NCI-H1092 (cell line): ENCODE measurements at places on chromosomes 7 and 10.

GRCh38 chr10:32489901-32490300 lies 44.0 kb downstream of the CCDC7 start:
- no peak for DNase-seq

DNA sequence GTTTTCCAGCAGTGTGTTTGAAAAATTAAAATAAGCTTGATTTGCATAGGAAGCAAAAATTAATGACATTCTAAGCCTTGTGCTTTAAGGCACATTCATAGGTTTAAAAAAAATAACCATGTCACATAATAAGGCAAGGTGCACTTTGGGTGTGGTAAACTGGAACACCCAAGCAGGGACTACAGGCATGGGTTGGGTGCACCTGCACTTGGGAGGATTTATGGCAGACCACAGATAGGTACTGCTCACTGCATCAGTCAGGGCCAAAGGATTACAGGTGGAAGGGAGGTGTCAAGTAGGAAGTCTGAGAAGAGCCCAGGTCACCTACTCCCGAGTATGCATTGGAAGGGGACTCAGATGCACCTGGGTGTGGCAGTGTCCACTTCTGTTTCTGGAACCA lies 753.7 kb downstream of the SUGCT start:
- DNase-seq = no peak

GRCh38 chr7:83704564-83704963 lies 55.6 kb upstream of the SEMA3E start:
- no peak for DNase-seq

GRCh38 chr7:155401231-155401630 lies 56.7 kb upstream of the EN2 start:
- no peak for DNase-seq

DNA sequence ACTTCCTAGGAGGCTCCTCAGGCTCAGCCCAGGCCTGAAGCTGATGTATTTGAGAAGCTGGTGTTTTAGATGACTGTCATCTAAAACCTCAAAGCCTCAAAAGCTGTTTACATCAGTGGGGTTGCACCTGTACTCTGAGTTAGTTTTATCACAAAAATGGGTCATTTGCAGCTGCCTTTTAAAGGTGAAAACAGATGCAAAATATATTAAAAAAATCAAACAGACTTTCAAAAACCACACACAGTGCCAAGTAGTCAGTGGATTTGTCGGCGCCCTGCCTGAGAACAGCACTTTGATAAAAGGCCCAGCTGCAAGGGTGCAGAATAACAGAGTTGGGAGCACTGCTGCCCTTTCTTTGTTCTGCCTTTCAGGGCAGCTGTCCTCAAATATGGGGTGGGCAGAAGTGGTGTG lies 103.0 kb downstream of the VOPP1 start:
- DNase-seq = peak; percentile 75

DNA sequence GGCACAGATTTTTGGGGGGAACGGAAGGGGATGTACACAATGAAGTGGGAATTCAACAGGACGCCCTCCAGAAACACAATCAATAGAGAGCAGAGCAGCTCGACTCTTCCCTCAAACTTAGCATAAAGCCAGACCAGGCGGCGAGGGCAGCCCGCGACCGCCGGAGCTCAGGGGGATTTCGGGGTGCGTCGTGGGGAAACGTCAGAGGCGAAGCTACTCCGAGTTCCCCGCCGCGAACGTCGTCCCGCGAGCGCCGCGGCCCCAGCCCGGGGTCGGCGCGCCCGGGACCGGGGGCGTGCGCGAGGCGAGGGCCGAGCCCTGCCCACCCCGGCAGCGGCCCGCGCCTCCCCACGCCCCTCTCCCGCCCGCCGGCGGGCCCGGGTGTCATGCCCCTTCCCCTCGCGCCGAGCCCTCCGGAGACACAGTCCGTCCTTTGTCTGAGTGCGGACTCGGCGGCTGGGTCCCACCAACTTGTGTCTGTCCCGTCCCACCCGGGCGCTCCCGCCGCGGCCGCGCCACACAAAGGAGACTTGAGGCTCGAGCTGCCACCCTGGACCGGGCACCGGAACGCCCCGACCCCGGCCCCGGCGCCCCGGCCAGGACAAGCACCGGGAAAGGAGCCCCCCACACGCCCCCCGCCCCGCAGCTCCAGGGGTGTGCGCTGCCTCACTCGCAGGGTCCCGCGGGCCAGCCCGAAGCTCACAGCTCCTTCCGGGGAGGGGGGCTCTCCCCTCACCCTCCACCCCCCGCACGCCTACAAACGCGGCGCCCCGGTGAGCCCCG lies 634 bp downstream of the EZH2 start:
- peak; percentile 28 for DNase-seq

GRCh38 chr7:5396542-5396941 lies 27.1 kb downstream of the TNRC18 start:
- DNase-seq = no peak

DNA sequence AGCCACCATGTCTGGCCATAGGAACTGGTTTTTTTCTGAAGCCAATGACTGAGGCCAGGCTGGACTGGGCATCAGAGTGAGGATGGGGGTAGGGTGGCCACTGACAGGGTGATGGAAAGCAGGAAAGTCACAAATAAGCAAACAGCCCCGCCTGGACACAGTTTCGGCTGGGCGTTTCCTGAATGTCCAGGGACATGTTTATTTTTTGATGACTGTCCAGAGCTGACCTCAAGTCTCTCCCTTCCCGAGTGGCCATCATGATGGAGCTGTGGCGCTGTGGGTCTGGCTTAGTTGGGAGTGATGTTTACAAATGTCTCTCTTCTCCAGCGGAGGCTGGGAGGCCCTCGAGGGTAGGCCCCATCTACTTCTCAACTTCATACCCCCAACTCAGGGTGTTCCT lies 37.1 kb upstream of the COMTD1 start:
- no peak for DNase-seq

- no peak for DNase-seq
These were observed 13.7 kb downstream of the CISD1 start for GRCh38 chr10:58282615-58283014.

DNA sequence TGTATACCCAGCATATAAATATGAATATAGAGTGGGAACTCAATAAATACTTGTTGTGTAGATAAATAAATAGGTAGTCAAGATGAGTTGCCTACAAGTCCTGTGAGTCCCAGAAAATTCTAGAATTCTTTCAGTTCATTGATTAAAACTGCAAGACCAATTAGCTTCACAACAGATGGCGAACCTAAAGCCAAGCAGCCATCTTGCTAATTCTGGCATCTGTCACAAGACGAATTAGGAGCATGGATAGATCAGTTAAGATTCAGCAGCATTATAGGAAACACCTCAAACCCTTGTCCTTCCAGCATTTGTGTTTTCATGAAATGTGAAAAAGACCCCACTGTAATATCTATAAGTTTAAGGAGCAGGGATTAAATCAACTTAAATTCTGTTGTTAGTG lies 552.7 kb downstream of the MAGI2 start:
- no peak for DNase-seq

DNA sequence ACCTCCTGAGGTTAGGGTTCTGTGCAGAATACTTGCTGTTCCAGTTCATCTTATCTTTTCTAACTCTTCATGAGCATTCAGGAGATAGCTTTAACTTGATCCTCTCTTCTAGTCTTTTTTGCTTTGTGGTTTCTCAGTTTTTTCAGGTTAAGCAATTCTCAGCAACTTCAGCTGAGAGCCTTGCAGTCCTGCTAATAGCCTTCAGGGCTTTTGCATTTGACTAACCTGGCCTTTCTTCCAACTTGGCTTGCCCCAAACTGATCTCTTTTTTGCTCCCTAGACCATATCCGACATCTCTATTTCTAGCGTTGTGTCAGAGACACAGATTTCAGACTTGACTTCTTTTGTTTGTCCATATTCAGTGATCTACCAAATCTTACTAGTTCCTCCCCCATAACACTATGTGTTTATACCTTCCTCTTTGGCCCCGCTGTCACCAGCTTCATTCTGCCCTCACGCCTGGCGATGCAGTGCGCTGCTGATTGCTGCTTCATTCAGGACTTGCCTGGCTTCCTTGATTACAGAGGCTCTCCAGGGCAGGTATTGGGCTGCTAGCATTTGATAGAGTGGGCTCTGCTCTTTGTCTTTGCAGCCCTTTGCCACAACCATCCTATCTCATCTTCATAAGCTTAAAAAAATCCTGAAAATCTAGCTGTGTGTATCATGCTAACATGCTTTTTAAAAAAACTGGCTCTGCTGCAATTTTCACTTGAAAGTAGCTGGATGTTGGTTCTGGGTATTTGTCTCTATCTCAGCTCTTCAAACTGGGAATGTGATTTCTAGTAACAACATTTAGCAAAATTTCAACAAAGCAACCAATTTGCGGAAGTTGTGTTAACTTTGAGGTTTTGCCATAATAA lies 9.6 kb downstream of the CUL1 start:
- no peak for DNase-seq

DNA sequence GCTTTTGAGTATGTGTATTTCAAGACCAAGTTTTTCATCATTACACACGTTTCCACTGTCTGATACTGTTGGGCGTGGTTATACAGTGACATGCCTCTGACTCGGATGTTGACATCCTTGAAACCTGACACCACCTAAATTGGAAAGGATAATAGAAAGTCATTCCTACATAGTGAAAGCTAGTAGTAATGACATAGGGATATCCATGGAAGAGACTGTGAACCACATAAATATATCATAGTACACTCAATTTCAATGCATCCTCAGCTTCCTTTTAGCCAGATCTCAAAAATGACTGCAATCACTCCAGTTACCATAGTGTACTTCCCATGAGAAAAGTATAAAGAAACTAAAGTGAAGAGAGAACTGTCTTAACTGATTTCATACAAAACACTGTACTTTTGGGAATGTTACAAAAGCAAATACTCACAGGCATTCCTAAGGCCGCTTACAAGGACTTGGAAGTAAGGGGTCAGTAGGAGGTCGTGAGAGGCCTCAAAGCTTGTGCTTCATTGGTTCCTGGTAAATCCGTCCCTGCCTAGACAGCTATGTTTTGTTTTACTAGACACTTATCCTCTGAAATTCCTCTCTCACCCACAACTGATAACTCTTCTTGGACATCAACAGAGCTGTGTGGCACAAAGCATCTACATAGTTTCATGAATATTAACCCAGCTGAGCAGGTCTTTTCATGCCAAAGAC lies 71.8 kb upstream of the VWDE start:
- DNase-seq = no peak

DNA sequence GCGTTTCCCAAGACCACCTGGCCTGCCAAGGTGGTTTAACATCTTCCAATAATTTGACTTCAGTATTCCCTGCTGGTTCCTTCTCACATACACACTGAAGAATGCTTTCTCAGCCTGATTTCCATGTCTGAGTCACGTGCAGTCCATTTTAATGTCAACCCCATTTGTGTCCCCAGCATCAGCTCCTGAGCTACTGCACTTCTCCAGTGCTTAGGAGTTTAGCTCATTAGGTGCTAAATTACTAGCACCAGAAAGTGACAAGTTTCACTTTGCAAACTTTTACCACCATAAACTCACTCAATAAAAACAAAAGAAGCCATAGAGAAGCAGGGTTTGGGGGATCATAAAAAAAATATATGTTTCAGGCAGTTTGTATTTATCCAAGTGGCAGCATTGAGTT lies 279.3 kb upstream of the SORCS1 start:
- no peak for DNase-seq

- DNase-seq = no peak
These were observed 127.4 kb downstream of the WNT2 start for GRCh38 chr7:117195361-117196029.

GRCh38 chr7:151833691-151834090 lies 43.2 kb downstream of the PRKAG2 start:
- DNase-seq = no peak

- DNase-seq = no peak
These were observed 18.7 kb upstream of the CYCS start for GRCh38 chr7:25143763-25144162.

GRCh38 chr10:5944389-5945189 lies 32.8 kb downstream of the IL15RA start:
- DNase-seq = no peak

GRCh38 chr10:119505588-119506315 lies 36.8 kb downstream of the RGS10 start:
- DNase-seq = no peak

- DNase-seq = no peak
These were observed 109.3 kb downstream of the TCF7L2 start for GRCh38 chr10:113059371-113059780.

DNA sequence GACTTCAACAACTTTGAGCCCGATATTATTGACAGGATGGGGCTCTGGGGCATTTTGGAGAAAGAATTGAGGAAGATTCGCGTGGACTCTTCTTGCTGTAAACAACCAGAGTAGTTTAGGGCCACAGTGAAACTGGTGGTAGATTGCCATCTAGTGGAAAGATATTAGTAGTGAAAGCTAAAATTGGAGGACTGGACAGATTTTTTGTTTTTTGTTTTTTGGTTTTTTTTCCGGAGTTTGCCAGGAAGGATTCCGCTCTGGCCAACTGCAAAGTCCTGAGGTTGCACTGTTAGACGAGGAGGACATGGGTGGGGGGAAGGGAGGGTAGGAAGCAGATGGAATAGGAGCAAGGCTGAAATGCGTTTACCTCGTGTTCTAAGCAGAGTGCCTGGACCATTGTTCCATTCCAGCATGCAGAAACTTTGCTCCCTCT lies 11.7 kb downstream of the NOBOX start:
- DNase-seq = peak; percentile 31

DNA sequence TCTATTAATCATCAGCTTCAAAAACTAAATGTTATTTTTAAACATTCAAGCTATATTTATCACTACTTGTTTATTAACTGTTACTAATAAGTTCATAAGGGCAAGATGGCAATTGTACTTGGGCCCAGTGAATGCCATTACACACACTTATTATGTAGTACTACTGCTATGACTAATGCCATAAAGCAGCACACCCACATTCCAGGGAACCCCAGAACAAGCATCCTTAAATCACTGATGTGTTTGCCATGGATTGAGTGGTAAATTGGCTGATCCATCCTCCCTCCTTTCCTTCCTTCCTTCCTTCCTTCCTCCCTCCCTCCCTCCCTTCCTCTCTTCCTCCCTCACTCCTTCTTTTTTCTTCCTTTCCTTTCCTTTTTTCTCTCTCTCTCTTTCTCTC lies 37.4 kb upstream of the RSU1 start:
- DNase-seq = no peak

- DNase-seq = no peak
These were observed 172.5 kb downstream of the EGFR start for GRCh38 chr7:55191161-55191925.

DNA sequence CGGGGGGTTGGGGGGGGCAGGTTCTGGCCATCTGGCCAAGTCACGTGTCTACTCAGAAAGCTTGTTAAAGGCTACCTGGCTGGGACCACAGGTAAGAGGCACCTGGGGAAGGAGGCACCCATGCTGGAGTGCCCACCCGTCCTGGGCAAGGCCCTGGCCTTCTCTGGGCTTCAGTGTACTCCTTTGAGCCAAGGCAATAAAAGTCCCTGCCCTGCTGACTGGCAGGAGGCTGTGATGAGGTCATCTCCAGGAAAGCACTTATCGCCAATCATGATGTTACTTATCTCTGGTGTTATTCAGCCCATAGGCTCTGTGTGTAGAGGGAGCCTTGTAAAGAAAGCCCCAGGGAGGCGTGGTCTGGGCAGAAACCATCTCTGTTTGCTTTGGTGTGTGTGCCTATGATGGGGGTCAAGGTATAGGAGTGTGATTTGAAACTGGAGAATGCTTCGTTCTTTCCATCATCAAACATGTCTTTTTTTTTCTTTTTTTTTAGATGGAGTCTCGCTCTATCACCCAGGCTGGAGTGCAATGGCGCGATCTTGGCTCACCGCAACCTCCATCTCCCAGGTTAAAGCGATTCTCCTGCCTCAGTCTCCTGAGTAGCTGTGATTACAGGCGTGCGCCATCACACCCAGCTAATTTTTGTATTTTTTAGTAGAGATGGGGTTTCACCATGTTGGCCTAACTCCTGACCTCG lies 2.5 kb upstream of the CLDN4 start:
- peak; percentile 94 for DNase-seq
